ENCODE measurements at places on chromosomes 1 and 21. TPM values are rescaled to one million over a fixed set of nuclear protein-coding genes. Genes with fewer than 3 reads are reported as not detected.

Gene SLC45A3
- total RNA-seq = 4.8 TPM

Gene BNIPL
- 0.29 TPM for total RNA-seq

Gene MECR
- 22.5 TPM for total RNA-seq

Gene MTARC2
- total RNA-seq = 33.9 TPM

DNA sequence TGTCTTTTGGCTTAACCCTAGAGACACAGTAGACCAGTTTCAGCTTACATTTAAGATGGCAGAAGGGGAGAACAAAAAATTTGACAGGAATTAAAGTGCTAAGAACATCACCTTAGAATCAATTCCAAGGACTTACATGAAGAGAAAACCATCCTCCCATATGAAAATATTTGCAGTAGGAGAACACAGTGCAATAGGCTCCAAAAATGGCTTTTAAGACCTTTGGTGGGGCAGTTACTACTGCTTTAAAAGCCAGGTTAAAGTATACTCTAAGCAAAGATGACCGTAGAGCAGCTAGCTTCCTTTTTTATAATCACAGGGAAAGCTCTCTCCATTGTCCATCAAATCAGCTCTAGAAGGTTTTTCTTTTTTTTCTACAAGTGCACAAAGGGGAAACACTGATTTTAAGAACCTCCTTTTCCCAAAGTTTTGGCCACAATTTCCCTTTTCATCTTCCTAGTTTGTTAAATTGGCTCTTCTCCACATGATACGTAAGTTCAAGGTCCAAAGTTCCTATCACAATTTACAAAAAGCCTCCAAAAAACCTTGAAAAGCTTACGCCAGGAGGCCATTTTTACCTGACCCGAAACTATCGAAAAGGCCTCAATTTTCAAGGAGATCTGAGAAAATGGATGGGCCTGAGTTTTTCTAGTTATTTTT is 3.3 kb downstream of the TXNIP start:
- no peak for DNase-seq

Gene TIE1
- total RNA-seq = 65.3 TPM

Gene PEX14
- 14.0 TPM for total RNA-seq

Gene HSPA6
- 9.0 TPM for total RNA-seq

GRCh38 chr1:203291201-203292096 is 13.9 kb upstream of the BTG2 start:
- DNase-seq = peak; percentile 72

DNA sequence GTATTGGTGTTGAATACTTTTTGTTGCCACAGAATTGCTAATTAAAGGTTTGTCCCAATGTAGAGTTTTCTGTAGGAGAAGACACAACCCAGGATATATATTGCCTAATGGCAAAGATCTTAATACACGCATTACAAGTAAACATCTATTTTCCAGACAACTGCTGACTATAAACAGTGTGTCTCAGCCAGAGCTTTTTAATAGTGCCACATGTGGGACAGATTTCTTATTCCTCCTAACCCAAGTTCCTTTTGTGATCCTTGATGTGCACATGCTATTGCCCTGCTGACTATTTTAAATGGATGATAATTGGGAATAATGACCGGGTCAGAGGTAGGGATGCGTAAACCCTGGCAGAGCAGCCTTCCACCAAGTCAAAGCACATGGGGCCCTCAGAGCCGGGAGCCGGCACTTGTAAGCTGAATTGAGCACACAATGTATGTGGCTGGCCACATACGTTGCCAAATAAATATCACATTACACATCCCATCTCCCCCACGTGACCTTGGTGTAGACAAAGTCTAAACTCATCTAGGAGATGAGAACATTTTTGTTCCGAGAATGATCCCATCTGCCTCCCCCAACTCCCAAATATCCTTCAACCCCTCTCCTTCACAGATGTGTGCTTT is 209.8 kb upstream of the NFIA start:
- DNase-seq = no peak

Gene FCRL6
- 0.45 TPM for total RNA-seq

Gene F5
- total RNA-seq = 0.48 TPM

Gene TRIM58
- 3.2 TPM for total RNA-seq

GRCh38 chr1:211386921-211387320 is 60.3 kb downstream of the TRAF5 start:
- DNase-seq = no peak

Gene TACSTD2
- total RNA-seq = 4.6 TPM

- no peak for DNase-seq
These were observed 842 bp downstream of the LENEP start for GRCh38 chr1:154994269-154994587.

GRCh38 chr1:26913754-26914619 is at the start of gene NR0B2:
NR0B2 (minus strand) TSS chr1:26913975; CDS start chr1:26913940, 35 bp downstream.
- DNase-seq = no peak

GRCh38 chr1:153403421-153404085 is 12.7 kb upstream of the S100A8 start:
- no peak for DNase-seq

Gene PRELP
- total RNA-seq = 174 TPM

- DNase-seq = no peak
These were observed 71.0 kb downstream of the RGS13 start for GRCh38 chr1:192706936-192707335.

Gene S1PR1
- total RNA-seq = 71.0 TPM

Gene ILDR2
- total RNA-seq = 0.42 TPM

Gene DENND2C
- 3.6 TPM for total RNA-seq

- no peak for DNase-seq
These were observed 29.0 kb downstream of the SSBP3 start for GRCh38 chr1:54377040-54377691.

Gene SERPINC1
- not detected for total RNA-seq

Gene SLAMF6
- 1.5 TPM for total RNA-seq

Gene SWT1
- total RNA-seq = 6.9 TPM

DNA sequence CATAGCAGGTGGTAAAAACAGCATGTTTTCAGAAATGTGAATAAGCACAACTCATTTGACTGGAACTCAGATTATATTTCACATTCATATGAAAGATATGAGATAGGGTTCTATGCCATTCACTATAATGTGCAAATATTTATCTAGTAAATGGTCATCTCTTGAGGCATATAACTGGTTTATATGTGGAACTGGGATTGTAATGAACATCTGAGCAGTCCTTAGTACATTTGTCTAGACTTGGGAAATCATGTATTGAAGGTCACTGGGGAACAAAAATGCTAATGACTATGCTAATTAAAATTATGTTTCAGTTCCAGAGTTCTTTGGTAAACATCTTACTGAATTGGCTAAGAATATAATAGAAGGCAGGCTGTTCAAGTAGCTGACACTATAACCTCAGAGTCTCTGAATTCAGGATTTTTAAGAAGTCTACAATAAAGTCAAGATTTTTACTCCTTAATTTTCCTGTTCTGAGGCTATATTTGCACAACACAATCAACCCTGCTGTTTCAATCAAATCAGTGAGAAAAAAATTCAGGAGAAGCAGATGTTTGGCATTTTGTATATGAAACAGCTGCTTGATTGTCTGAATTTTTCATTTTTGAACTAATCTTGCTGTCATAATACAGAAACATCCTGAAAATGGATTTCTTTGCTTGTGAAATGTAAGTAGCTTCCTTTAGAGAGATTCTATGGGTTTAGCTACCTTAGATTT is 244.8 kb upstream of the RGS18 start:
- no peak for DNase-seq

Gene OSCP1
- total RNA-seq = 8.6 TPM

GRCh38 chr1:185137896-185138545 is 18.7 kb downstream of the TRMT1L start:
- DNase-seq = no peak

DNA sequence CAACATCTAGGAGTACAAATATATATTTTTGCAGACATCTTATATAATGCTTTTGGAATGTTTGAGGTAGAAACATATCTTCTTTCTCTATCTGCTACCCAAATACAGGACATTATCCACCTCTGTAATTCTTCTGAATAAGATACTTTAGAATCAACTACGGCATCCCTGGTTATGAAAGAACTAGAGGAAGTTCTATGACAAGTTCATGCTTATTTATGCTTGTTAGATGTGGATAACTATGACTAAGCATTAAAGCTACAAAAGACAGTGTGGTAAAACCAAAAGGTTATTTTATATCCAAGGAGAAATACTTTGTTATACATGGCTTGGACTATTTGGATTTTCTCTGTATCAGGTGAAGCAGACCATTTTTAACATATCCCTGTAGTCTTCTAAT is 894.0 kb downstream of the KCNT2 start:
- DNase-seq = no peak

Gene PTPN14
- total RNA-seq = 48.3 TPM

DNA sequence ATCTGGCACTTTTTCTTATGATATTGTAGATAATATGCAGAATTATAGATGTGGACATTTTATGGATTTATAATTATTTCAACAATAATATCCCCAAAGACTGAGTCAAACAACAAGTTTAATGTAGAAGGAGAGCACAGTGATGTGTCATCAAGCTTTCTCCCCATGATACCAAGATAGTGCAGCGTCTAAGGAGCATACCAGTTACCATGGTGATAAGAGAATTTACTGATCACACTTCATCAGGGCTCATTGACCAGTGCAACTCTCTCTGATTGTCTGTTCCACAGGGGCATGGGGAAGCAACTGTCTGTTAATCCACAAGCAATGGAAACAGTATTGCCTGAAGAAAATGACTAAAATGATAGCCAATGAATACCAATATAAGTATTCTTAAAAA is 209.6 kb upstream of the DPYD start:
- DNase-seq = no peak

DNA sequence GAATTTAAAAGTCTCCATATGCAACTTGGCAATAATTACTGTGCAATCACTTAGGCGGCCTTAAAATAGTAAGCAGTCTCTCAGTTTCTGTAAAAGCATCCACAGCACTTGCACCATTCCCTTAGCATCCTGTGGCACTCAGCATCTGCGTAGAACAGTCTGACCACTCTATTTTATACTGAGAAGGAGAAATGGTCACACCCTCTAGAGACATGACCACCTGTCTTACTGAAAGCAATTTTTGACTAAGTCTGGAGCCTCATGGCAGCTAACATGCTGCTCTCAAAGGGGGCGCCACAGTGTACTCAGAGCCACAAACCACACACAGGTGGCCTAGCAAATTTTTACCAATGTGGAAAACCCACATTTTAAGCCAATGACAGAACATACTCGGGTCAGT is 62.0 kb downstream of the KCNK1 start:
- no peak for DNase-seq

DNA sequence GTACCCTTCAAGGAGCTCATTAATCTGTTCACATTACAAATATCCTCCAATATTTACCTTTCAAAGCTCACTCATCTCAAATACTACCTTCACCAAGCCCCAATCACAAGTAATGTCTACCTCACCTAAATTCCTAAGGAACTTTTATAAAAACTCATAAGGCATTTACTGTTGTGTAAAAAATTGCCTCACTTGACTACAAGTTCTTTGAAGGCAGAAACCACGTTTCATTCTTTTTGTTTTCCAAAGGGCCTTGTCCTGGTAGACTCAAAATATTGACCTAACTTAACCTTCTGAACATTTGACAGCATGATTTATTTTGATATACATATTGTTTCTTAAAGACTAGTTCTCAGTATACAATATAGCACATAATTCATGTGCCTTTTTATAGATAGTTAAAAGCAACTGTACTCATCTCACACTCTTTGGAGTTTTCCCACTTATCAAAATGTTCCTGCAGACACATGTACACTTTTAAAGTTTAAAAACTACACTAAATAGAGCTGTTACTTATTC is 2.5 kb downstream of the USP33 start:
- no peak for DNase-seq

DNA sequence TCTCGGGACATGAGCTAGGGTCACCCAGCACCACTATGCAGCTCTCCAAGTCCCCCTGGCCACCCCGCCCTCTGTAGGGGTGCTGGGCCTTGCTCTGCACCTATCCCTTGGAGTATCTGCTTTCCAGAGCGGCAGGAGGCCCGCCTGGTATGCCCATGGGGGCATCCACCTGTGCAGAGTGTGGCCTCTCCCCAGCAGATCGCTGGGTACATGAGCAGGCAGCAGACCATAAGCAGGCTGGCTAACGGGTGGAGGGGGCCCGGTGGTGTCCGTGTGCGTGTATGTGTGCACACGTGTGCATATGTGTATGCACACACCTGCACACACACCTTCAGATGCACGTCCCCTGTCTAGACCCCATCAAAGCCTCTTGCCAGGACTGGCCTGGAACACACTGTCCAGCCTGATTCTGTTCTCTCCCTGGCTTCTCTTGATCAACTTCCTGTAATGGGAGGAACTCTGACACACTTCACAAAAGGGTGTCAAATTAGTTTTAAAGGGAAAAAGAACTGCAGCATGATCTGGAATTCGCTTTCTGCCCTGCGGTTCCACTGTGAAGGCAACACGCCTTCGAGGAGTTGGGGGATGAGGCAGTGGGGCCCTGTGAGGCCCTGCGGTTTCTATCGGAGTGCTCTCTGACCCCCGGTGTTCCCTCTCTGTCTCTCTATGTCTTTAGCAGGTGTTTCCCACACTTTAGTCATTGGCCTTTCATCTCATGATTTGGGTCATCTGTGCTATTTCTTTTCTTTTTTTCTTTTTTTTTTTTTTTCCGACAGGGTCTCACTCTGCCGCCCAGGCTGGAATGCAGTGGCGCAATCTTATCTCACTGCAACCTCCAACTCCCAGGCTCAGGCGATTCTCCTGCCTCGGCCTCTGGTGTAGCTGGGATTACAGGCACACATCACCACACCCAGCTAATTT is 17.2 kb upstream of the NPHP4 start:
- DNase-seq = peak; percentile 17

Gene FOXD3
- 0.52 TPM for total RNA-seq

Gene FAM163A
- total RNA-seq = not detected

- DNase-seq = no peak
These were observed 259.4 kb upstream of the DAB1 start for GRCh38 chr1:57683037-57683942.
